ENCODE measurements at places on chromosomes 6 and 20.

- no peak for DNase-seq
These were observed 51.7 kb upstream of the PLCG1 start for GRCh38 chr20:41085606-41086005.

GRCh38 chr6:73710470-73710869, 14.5 kb downstream of the CD109 start:
- no peak for DNase-seq

DNA sequence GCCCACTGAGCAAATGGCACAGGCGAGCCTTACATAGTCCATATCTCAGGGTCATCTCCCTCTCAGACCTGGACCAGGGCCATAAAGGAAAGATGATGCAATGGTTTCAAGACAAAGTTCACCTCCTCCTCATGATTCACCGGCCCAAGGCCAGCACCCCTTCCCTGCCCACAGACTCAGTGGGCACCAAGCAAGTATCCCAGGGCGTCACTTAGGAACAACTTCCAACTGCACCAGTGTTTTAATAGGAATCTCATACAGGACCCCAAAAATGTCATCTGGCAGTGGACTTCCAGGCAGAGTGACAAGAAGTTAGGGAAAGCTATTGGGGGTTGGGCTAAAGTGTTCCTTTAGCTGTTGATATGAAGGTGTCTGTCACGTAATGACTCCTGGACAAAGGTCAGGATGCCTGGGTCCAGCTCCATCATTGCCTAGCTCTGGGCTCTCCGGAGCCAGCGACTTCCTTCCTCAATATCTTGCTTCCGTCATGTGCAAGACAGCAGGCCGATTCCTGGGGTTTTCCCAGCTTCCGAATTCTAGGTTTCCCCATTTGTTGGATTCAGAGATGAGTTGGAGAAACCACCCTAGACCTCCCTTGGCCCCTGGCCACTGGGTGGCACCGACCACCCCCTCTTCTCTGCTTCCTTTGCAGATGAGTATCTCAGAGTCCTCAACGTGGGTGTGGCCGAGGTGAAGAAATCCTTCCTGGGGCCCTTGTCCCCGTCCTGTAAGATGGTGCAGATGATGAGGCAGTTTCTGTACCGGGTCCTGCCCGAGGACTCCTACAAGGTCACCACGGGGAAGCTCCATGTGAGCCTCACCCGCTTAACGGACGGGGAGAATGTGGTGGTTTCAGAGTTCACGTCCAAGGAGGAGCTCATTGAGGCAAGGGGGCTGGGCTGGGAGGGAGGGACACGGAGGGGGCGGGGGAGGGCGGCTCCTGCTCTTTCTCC, 21.1 kb downstream of the PNPLA1 start:
- no peak for DNase-seq

- DNase-seq, result no peak
These were observed 36.1 kb upstream of the TGM3 start for GRCh38 chr20:2259731-2260130.

- DNase-seq, result no peak
These were observed 137.5 kb upstream of the AGPAT4 start for GRCh38 chr6:161411265-161411944.

DNA sequence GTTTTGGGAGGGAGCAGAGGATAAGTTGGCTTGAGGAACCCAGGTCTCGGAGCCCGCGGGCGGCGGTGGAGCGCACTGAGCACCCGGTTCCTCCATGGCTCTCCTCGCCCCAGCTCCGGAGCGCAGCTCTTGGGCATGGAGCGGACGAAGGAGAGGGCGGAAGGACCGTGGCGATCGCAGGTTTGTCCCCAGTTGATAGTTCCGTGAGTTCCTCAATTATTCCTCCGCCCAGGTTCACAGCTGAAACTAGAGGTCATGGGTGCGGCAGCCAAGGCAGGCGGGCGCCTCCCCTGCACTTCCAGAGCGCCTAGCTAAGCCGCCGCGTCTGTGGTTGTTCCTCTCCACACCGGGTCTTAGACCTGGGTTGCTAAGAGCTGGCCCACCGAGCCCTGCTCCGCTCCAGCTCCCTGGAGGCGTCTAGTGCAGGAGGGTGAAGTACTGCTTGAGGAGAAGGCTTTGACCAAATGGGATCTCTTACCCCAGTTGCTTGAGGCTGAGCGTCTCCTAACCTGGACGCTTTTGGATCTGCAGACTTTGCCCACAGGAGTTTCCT, at the start of gene HTR1B:
Gene HTR1B, minus strand, starts transcription at position 184 of the 553 bp plus-strand sequence. Its CDS starts 88 bp downstream, at position 96.
- no peak for DNase-seq

DNA sequence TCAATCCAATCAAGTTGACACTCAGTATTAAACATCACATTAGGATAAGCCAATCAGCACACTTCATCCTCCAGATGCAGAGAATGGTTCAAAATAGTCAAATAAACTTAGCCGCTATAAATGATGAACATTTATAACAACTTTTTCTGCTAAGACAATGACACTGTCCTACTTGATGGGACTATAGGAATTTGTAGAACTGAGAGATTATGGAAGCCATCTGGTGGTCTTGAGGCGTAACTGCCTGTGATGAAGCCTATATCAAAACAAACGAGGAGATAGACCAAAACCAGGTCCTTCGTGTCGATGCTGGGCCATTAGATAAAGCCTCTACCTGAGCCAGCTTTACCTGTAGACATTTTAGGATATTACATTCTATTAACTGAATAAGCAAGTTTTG, 631.1 kb downstream of the COL12A1 start:
- DNase-seq, result no peak

GRCh38 chr6:168058691-168059551, 20.1 kb downstream of the FRMD1 start:
- DNase-seq, result no peak

- DNase-seq, result no peak
These were observed 11.4 kb downstream of the PKIB start for GRCh38 chr6:122621638-122622037.

- DNase-seq, result no peak
These were observed 13.0 kb downstream of the TMEM181 start for GRCh38 chr6:158572653-158573541.

DNA sequence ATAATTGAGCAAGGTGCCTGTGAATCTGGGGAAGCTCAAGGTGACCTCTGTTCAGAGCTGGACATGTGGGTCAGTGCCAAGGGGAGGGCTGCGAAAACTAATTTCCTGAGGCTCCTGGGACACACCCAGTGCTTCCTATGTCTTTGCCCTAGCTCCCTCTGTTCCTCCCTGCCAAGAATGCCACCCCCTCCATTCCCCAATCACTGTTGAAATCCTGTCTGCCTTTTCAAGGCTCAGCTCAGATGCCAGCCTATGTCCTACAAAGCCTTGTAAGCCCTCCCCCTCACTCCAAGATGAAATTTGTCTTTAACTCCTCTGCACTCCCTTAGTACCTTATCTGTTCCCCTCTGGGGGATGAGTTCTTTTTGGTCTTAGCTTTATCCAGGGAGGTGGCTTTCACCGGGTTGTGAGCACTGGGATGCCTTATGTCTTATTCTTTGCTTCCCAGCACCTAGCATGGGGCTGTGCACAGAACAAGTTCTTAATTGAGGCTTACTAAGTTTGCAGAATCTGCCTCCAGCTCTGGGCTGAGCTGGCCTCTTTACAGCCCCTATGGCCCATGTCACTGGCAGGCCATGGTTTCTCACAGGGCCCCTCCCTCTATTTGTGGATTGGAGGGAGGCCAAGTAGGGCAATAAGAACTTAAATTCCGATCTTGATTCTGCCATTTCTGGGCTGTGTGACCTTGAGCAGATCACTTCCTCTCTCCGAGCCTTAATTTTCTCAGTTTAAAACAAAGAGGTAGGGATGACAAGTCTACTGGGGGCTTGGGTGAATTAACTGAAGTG, 51.5 kb upstream of the EPB41L1 start:
- DNase-seq, result no peak

- no peak for DNase-seq
These were observed 111.1 kb downstream of the TBC1D32 start for GRCh38 chr6:121223212-121223611.

GRCh38 chr6:144606083-144606482, 320.9 kb downstream of the UTRN start:
- DNase-seq, result no peak

GRCh38 chr20:35334311-35335101, 42.3 kb upstream of the FAM83C start:
- no peak for DNase-seq

DNA sequence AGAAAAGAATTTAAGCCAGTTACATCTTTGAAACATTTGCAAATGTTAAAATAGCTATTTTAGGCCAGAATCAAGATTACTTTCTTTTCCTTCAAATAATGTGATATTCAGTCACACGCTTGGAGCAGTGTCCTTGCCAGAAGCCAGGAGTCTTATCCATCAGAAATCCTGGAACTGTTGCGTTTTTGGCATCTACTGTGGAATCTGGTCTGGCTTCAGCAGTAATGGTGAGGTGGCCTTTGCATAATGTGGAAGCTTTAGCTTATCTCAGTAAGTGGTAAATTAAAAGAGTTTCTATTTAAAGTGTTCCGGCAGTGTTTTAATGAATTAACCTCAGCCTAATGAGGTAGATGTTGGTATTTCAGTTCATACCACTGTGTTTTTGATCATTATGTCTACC, 97.6 kb downstream of the FIG4 start:
- no peak for DNase-seq

GRCh38 chr20:59145924-59146779, 17.5 kb upstream of the ZNF831 start:
- peak; percentile 70 for DNase-seq

GRCh38 chr6:92126088-92126487, 1293.3 kb downstream of the EPHA7 start:
- no peak for DNase-seq

GRCh38 chr6:170208182-170208601, 82.7 kb downstream of the DLL1 start:
- no peak for DNase-seq

- no peak for DNase-seq
These were observed 227.9 kb upstream of the IRAK1BP1 start for GRCh38 chr6:78639111-78640110.

DNA sequence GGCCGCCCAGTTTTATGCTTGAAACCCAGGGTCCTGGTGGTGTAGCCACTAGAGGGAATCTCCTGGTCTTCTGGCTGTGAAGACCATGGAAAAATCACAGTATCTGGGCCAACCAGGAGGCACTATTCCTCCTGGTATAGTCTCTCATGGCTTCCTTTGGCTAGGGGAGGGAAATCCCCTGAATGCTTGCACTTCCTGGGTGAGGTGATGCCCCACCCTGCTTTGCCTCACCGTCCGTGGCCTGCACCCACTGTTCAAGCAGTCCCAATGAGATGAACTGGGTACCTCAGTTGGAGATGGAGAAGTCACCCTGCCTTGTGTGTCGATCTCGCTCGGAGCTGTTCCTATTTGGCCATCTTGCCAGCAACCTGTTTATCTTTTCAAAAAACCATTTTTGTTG, 10.1 kb upstream of the ZNF337 start:
- DNase-seq, result no peak

GRCh38 chr6:113570161-113570560, 287.0 kb upstream of the MARCKS start:
- no peak for DNase-seq

- DNase-seq, result no peak
These were observed 809.7 kb downstream of the MAFB start for GRCh38 chr20:39879296-39879695.

DNA sequence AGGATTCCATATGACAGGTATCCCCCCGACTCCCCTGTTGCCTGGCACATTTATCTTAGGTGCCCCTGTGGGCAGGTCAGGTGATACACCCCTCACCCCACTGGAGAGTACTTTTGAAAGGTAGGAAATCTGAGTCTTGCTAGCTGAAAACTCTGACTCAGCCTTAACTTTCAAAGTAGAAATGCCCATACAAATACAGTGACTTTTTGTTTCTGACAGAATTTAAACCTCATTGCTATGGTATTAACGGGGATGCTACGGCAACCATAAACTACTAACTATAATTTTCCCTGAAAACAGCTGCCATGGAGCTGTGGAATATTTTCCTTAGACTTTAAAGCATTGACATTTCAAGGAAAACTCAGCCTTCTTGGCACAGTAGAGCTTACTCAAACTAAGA, 536.0 kb downstream of the RFPL4B start:
- DNase-seq, result no peak

GRCh38 chr6:68760941-68761676, 126.0 kb downstream of the ADGRB3 start:
- no peak for DNase-seq

- DNase-seq, result no peak
These were observed 1.9 kb downstream of the MRAP2 start for GRCh38 chr6:84035484-84035883.

- DNase-seq, result no peak
These were observed 149.8 kb downstream of the GRM4 start for GRCh38 chr6:33996120-33996475.

DNA sequence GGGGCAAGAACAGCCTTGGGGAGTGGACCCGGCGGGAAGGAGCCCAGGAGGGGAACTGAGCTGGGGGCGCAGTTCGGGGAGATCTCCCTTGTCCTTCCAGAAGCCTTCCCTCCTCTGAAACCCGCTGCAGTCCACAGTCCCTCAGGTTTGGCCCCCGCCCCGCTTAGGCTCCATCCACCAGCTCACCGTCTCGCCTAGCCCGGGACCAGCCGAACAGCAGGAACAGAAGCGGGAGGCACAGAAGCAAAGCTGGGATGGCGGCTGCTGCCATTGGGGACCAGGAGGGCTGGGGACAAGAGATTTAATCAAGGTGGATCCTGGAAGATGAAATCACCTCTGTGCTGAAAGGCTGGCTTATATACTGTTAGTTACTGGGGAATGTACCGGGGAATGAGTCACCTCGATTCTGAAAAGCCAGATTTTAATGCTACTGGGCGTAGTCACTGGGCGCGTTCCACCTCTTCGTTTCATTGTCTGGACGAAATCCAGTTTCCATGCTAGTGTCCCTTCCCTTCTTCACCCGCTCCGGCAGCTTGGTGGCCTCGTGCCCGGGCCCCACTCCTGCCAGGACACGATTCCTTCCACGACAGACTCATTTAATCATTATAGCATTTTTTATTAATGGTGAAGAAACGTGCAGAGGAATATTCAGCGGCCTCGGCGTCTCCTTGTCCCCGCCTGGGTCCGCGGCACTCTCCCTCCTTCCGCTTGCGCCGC, at the start of gene RAET1L:
Gene RAET1L, minus strand, starts transcription at position 332 of the 717 bp plus-strand sequence. Its CDS starts 61 bp downstream, at position 271.
- DNase-seq, result no peak

DNA sequence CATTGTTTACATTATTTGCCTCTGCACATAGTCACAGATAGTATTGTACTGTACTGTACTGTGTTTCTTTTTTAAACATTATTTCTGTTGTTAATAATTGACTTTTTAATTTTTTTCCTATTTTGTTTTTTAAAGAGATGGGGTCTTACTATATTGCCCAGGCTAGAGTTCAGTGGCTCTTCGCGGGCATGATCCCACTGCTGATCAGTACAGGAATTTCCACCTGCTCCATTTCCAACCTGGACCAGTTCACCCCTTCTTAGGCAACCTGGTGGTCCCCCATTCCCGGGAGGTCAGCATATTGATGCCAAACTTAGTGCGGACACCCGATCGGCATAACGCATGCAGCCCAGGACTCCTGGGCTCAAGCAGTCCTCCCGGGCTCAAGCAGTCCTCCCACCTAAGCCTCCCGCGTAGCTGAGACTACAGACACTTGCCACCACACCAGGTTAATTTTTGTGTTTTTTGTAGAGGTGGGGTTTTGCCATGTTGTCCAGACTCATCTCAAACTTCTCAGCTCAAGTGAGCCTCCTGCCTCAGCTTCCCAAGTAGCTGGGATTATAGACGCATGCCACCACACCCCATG, 47.5 kb downstream of the PTPN1 start:
- DNase-seq, result no peak

- no peak for DNase-seq
These were observed 941.4 kb upstream of the MAN1A1 start for GRCh38 chr6:120290964-120291363.
